Caki2 (cell line): ENCODE measurements at places on chromosomes 5 and 9. TPM values are rescaled to one million over a fixed set of nuclear protein-coding genes. Genes with fewer than 3 reads are reported as not detected.

DNA sequence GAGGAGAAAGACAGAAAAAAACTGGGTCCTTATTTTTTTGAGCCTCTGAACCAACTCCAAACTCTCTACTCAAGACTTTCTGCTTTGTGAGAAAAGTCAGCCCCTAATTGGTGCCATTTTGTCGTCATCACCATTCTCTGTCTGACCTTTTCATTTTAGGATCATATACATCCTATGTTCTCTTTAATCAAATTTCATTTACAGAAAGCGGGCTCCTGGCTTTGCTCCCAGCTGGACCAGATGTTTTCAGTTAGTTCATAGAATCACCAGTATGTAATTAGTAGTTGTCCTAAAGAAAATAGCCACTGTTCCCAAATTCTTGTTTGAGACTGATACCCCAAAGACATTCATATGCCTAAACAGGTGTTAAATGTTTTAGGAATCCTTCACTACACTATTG is 28.6 kb upstream of the SLCO4C1 start:
- DNase-seq = no peak

Gene ADCY2
- not detected in 2 replicates for total RNA-seq

Gene GRIA1
- total RNA-seq = not detected in 2 replicates

- peak; percentile 59 for DNase-seq
Measured at GRCh38 chr9:127451858-127452656, 747 bp downstream of the LRSAM1 start.

DNA sequence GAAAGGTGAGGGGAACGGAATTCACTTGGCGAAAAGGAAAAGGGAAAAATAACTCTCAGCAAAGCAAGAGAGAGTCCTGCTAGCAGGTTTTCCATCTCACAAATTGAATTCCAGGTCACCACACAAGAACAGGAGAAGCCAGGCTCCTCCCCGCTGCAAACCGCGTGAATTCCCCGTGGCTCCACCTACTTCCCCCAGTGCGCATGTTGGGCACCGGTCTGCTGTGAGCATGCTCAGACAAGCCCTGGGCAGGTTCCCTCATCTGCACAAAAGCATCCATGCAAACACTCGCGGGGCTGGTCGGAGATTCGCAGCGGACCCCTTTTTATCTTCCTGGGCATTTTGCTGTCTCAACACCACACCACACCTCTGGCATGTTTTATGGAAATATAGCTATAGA is 58.5 kb upstream of the S1PR3 start:
- DNase-seq = no peak

DNA sequence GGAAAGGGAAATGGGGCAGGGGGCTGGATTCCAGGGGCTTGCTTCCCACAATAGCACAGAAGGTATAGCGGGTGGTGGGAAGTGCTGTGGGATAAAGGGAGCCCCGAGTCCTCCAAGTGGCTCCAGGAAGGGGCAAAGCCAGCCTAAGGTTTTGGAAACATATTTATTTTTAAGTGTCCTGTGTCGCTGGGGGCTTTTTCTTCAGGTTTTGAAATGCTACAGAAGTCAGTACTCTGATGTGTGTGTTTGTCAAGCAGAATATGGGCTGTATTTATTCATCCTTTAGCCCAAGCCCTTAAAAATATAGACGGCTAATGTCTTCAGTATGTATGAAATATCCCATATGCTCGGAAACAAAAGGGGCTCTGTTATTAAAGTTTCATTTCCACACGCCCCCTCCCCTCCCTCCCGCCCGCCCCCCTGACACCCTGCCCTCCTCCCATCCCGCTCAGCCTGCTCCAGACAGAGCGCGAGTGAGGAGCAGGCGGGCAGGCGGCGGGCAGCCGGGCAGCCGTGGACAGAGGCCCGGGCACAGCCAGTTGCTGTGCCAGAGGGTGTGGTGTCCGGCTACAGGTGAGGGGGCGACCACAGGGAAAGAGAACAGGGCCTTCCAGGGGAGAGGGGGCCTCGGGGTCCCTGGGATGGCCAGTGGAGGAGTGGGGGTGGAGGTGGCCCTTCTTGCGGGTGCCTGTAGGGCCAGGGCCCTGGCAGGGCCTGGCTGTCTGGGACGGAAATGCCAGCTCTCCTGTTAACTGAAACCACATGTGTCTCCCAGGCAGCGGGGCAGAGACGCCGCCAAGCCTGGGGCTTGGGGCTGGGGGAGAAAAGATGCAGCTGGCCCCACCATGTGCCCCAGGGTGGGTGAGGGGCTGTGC is 39.6 kb upstream of the SYNPO start:
- DNase-seq = no peak

GRCh38 chr5:169803077-169803981 is 166.3 kb downstream of the DOCK2 start:
- DNase-seq = no peak

GRCh38 chr5:15606197-15606596 is 106.2 kb downstream of the FBXL7 start:
- no peak for DNase-seq

GRCh38 chr9:87148331-87149104 is 201.2 kb upstream of the GAS1 start:
- DNase-seq = peak; percentile 14

DNA sequence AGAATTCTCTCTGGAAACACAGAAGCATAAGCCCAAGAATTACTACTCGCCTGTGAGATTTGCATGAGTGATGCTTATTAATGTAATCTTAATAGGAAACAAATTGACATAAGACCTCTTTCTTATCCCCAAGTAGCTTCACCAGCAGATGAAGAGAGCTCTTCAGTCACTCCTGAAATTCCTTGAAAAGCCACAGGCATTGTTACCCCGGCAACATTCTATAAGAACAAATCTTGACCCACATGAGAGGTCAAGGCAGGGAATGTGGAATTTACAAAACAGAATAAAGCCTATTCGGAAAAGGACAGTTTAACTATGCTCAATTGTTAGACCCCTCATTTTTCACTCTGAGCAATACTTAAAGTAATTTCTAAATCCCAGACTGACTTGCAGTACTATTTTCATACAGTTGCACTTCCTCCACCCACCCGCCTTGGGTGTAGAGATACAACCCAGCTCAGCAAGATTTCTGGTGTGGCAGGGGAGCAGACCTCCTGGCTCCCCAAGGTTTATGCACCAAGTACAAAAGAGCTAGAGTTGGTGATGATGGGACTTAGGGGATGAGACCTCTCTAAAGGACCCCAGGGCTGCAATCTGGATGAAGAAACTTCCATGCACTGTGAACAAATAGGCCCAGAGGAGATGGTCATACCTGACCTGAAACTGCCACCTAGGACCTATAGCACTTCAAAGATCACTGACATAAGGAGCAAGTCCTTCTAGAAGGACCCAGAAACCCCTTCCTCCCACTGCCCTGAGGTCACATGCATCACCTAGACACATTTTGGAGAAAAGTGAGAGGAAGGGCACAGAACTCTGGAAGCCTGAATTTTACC is 242.1 kb downstream of the ZNF608 start:
- DNase-seq = no peak

DNA sequence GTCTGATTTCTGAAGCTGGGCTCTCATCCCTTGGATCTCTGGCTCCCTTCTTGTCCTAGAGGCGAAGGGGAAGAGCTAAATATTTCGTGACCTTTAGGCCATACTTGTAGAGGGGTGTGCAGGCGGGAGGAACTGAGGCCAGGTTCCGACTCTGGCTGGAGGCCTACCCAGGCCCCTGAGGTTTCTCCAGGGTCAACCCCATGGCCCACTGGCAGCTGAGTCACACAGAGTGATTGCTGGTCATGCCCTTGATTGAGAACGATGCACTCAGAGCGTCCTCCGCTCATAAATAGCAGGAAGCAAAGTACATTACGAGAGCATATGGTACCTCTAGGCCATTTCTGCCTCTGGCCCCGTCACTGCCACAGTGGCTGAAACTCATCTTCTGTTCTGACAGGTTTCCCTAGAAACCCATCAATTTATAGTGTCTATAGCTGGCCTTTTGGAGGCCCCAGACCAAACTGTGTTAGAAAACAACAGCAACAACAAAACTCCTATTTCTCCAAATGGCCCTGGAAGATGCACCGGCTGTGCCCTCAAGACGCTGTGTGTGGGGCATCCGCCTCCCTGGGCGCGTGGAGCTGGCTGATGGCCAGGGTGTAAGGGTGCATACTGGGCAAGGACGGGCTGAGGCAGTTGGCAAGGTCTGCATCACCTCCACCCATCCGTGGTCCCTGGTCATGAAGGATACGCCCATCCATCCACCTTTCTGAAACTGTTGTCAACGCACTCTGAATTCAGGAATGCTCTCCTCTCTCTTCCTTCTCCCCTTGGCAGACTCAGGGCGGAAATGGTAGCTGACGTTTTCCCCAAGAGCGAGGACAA is 32.9 kb upstream of the FCN1 start:
- no peak for DNase-seq

DNA sequence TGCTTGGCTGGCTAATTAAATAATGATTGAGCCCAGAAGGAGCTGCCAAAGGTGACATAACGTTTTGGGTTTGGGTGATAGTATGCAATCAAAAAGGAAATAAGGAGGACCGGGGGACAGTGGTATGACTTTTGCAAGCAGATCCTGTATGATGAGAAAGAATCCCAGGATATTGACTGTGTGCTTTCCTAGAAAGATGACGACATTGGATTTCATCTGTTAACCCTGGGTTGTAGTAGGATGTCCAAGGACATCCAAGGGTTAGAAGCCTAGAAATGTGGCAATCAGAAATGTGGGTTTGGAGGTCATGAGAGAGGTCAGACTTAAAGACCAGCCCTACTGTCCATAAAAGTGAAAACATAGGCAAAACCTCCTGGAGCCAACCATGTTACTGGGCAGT is 50.3 kb upstream of the HMHB1 start:
- DNase-seq = no peak

Gene IL4
- not detected in 2 replicates for total RNA-seq

Gene CDH9
- total RNA-seq = not detected in 2 replicates

Gene WDR31
- total RNA-seq = 4.1 and 7.8 TPM in 2 replicates

- no peak for DNase-seq
Measured at GRCh38 chr9:92971121-92971520, 23.8 kb downstream of the FGD3 start.

Gene TMEM252
- not detected in 2 replicates for total RNA-seq

GRCh38 chr5:157366741-157367674 is 93.0 kb upstream of the NIPAL4 start:
- DNase-seq = no peak

Gene LIX1
- not detected in 2 replicates for total RNA-seq

DNA sequence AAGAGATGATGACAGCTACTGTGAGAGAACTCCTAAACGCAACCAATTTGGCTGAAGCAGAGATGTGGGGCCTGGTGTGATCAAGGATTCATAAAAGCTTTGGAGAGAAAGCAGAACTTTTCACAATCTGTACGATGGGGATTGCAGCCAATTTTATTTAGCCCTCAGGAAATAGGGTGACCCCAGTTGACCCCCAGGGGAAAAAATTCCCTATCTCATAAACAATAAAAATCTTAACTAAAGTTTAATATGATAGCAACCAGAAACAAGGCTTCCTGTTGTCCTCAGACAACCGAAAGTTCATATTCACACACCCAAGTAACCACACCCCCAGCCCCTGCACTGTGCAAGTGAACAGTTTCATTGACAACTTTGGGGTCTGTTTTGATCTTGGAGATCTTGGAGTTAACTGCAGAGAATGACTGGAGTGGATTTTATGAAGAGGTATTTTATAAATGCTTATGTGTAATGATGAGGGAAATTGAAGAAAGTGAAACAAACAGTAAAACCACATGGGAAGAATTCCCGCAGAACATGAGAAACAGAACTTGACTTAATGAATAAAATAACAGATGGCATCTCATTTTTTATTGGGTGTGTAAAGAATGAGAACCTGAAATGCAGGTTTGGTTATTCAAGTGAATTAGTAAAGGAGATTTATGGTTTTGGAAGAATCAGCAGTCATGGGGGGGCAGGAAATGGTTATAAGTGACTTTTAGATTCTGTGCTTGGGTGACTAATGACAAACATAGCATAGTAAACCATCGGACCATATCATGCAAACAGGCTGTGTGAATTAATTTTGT is 94.5 kb downstream of the PDE4D start:
- DNase-seq = peak; percentile 77

- no peak for DNase-seq
Measured at GRCh38 chr9:136275655-136276429, 28.1 kb downstream of the CCDC187 start.

DNA sequence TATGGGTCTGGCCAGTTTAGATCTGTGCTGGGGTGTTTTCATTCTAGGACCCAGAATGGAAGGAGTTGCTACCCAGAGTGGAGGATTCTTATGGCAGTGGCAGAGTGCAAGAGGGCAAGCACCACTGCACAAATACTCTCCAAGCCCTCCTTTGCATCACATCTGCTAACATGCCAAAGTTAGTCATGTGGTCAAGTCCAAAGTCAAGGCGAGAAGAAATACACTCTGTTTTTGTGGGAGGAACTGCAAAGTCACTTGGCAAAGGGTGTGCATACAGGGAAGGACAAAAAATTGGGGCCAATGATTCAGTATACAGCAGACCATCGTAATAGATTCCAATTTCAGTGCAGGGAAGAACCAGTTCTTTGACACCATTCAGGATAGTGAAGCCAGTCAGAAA is 43.9 kb upstream of the HMGCS1 start:
- no peak for DNase-seq

- no peak for DNase-seq
Measured at GRCh38 chr9:20562051-20562450, 60.2 kb downstream of the MLLT3 start.

DNA sequence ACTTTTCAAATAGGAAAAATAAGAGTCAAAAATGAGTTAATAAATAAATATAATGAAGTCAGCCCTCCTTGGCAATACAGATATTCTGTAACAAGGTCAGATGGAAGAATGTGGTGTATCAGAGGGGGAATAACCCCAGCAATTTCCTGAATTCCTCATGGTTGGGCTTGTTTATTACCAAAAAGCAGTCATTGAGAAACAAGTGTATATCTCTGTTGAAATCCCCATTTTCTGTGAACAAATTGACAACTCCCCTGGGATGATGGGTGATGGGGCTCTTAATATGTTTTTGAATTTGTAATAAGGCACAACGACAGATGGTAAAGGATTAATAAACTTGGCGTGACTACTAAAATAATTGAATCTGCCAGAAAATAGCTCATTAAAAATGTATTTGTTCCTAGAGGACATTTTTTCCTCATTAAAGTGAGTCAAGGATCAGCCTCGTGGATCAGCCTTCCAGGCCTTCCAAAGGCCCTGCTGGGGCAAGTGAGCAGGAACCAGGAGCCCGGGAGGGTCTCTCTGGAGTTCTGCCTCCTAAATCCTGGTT is 34.2 kb downstream of the THBS4 start:
- DNase-seq = no peak

GRCh38 chr9:128921881-128922763 is 1.3 kb downstream of the PHYHD1 start:
- DNase-seq = no peak
